ENCODE measurements at places on chromosomes 2 and 18.

- no peak for DNase-seq
Measured at GRCh38 chr2:75920859-75921551, 210.3 kb upstream of the GCFC2 start.

GRCh38 chr2:68853035-68853434 lies 18.2 kb downstream of the BMP10 start:
- no peak for DNase-seq

GRCh38 chr18:34760444-34760843 lies 50.3 kb downstream of the DTNA start:
- no peak for DNase-seq

DNA sequence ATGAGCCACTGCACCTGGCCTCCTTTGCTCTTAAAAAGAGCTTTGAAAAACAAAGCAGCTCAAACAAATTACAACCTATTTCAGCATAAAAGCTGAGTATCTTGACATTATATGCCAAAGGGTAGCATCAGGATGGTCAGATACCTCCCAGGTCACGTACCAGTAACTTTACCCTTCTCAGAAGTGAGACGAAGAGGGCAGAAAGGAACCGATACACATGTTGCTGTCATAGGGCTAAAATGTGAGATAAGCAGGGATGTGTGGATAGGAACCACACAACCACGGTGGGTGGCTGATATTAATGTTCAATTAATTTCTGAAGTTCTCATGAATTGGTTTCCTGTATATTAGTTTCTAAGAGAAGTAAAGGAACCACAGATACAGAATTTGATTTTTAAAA lies 12.6 kb upstream of the RNU2-63P start:
- DNase-seq: no peak

DNA sequence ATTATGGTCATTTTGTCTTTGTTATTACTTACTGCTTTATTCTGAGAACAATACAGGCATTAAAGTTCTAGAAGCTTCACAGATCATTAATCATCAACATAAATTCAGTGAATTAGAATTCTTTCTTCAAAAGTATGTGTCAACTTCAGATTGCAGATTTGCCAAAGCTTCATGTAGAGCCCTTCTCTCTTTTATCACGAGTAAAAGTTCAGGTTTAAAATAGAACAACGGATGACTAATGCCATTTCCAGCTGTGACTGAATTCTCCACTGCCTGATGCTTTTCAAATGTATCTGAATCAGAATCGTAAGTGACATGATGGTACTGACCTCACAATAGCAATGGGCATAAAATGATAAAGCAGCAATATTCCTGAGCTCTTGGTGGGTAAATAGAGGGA lies 116.0 kb downstream of the ABCA12 start:
- no peak for DNase-seq

DNA sequence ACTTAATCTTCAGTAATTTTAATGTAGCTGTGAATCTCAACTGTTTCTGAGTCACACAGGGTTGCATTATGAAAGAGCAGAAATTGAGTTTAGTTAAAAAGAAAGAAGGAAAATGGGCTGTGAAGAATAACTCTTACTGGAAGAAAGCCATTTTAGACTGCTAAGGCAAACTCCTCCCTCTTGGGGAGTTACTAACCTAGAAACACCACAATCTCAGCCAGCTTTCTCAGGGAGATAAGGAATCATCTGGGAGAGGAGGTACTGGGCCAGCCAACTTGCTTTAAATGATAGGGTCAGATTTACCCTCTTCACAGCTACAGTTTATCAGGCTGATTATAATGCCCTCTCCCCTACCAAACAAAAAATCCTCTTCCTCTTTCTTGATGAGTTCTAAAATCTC lies 119.5 kb downstream of the CCDC148 start:
- DNase-seq: no peak

- no peak for DNase-seq
Measured at GRCh38 chr2:196289000-196289399, 117.6 kb upstream of the STK17B start.

DNA sequence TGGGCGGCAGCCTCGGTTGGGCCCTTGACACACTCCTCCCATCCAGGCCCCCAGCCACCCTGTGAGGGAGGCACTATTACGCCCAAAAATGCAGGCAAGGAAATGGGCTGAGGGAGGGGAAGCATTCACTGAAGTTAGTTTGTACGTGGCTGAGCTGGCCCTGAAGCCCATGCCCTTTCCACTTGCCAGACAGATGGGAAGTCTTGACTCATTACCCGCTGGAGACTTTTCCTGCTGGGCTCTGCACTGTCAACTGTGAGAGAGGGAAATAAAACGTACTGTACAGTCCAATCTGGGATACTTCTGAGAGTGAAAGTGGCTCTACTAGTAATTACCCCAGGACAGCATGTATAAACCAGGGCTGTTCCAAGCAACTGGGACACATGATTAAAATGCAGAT lies 125.9 kb downstream of the MSH2 start:
- no peak for DNase-seq

GRCh38 chr18:3458952-3459853 lies 9.2 kb downstream of the TGIF1 start:
- no peak for DNase-seq

- no peak for DNase-seq
Measured at GRCh38 chr2:164696634-164697033, 75.4 kb upstream of the GRB14 start.

- DNase-seq: no peak
Measured at GRCh38 chr2:96090196-96090926, 26.0 kb downstream of the ADRA2B start.

DNA sequence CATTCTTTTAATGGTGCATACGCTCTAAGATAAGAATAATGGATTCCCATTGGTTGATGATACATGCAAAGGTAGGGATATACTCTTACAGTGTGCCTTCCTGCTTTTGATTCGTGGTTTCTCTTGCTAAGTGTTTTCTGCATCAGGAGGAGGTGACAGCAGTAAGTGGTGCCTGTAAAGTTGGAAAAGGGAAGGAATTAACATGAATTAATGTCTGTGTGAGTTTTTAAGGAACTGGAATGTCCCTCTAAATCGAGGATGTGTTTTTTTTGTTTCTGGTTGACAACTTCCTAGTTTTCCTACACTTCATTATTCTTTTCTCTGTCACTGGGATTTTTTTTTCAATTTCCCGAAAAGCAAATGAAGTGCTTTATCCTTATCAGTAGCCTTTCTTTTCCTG lies 54.4 kb downstream of the CRIM1 start:
- DNase-seq: no peak

All from NCI-H2029 treated with DMSO at 0.1 percent for 48 hours (cell line).